ENCODE measurements at places on chromosomes 2 and 18. TPM values are rescaled to one million over a fixed set of nuclear protein-coding genes. Genes with fewer than 3 reads are reported as not detected.

DNA sequence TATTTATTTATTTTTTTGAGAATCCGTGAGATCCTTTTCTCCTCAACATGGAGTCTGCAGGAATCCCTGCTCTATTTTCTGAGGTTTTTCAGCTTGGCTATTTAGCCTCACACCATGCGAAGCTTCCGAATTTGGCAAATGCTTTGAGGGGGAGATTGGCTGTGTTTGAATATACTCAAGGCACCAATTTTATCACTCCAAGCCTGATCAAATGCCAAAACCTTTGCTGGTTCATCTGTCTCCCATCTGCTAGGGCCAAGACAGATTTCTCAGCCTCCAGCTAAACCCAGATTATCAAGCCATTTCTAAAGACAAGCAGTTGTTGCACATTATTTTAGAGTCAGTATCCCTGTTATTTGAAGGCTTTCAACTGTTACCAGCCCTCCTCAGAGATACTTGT, 295.7 kb downstream of the XIRP2 start:
- no peaks in the 10 kb centered on the region for H3K36me3 ChIP-seq
- DNase-seq: no peak
- no peak overlapping the region for H3K4me3 ChIP-seq
- H3K4me1 ChIP-seq: no peaks in the 10 kb centered on the region
- no peak overlapping the region for H3K27ac ChIP-seq

DNA sequence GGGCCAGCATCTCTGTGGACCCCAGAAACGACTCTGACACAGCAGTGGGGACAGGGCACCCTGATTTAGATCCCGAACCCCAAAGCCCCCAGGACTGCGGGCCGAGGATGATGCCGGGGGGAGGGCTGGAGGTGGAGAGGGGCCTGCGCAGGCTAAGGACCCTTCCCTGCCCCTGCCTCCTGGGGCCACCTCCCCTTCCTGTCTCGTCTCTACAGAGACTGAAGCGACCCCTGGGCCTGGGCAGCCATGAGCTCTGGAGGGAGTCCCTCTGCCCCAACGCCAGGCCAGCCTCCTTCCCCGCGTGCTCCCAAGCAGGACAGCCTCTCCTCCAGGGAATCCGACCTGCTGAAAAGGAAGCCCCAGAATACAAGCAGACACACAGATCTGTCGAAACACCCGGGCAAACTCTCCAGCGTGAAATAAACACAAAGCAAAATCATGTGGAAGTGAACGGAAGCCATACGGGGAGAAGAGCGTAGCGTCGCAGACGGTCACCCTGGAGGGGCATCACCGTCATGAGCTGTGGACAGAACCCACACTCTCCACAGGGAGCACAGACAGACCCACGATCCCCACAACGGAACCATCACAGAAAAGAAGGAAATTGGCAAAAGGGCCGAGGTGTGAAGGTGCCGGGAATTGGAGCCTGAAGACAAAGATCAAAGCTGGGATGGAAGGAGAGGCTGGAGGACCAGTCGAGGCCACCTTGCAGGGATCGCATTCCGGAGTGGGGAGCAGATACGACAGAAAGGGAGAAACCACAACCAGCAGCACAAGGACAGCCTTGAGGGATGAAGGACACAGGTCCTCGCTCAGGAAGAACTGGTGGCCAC, 51.0 kb upstream of the CTDP1 start:
- peaks cover 11% of the 10 kb centered on the region for H3K4me1 ChIP-seq
- no peaks in the 10 kb centered on the region for H3K36me3 ChIP-seq
- H3K4me3 ChIP-seq: no peak overlapping the region
- no peak overlapping the region for H3K27ac ChIP-seq

Gene OSR1
- total RNA-seq: not detected

Gene KCNS3
- not detected for total RNA-seq

All from activated naive CD8-positive, alpha-beta T cell treated with anti-CD3 and anti-CD28 coated beads for 36 hours (primary cell).